ENCODE measurements at places on chromosomes 3 and 15.

GRCh38 chr3:12473511-12473910, 10.8 kb upstream of the TSEN2 start:
- no peak for DNase-seq

GRCh38 chr3:28947751-28948150, 333.1 kb upstream of the RBMS3 start:
- DNase-seq, result no peak

DNA sequence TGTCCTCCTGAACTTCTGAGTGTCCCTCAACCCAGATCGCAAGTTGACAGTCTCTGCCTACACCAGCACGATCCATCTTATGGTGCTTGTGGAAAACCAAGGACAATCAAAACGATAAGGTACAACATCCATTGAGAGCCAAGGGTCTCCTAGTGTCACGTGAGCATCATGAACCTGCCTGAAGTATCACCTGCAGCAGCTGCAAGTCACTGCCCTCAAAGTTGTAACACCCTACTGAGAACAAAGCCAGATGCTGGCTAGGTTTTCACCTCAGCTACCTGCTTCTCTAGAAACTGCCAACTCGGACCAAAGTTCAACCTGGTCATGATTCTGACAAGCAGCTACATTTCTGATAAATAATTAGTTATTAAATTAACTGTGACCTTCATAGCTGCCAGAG, 17.5 kb downstream of the C2CD4B start:
- no peak for DNase-seq

- DNase-seq, result no peak
Measured at GRCh38 chr3:72279631-72280041, 494.7 kb upstream of the PROK2 start.

DNA sequence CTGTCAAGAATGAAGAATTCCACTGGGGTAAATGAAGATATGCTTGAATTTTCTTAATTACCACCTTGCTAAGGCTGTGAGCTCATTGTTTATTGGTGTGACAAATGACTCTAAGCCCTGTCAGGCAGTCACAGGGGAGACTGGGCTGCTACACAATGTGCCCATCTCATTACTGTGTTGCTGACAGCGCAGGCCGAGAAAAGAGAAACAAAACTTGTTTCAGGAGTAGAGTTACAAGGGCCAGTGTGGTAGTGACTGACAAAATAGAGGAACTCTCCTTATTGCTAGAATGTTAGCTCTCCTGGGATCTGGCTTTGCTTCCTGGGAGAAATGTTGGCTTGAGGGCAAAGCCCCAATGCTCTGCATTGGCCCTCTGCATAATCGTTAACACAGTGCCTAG, 130.4 kb upstream of the CRBN start:
- no peak for DNase-seq

- no peak for DNase-seq
Measured at GRCh38 chr3:149777414-149778214, 14.7 kb downstream of the ANKUB1 start.

GRCh38 chr3:52303811-52304210, 12.3 kb upstream of the DNAH1 start:
- no peak for DNase-seq

- DNase-seq, result no peak
Measured at GRCh38 chr15:31024979-31025378, 33.6 kb upstream of the MTMR10 start.

DNA sequence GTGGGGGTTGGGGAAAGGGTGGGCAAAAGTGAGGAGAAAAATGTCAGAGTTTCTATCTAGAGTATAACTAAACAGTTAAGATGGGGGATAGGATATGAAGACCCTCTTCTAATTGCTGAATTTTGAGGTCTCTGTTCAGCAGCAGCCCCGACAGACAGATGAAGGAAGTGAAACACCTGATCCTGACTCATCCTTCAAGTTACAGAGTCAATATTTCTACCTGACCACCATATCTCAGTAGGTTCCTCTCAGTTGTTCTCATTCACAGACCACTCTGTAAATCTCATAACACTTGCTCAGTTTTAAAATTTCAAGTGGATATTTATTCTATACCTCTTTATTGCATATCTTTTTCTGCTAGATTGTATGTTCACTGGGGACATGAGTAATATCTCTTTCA, 69.5 kb downstream of the CCDC54 start:
- no peak for DNase-seq

- DNase-seq, result no peak
Measured at GRCh38 chr3:11717301-11717700, 73.6 kb upstream of the VGLL4 start.

DNA sequence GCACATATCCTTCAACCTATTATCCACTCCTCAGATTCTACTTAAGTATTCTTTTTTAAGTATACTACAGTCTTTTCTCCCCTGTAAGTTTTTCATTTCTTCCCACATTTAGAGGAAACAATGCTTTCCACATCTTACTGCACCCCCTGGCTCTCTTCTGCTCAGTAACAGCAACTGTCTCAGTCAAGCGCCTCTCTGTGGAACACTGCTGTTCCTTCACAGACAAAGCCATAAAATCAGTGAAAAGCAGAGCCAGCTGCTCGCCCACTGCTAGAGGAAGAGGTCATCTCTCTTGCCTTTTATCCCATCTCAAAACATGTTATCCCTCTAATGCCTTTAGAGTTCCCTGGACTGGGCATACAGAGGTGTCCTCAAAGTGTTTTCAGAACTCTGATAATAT, 24.8 kb downstream of the SERP1 start:
- no peak for DNase-seq

DNA sequence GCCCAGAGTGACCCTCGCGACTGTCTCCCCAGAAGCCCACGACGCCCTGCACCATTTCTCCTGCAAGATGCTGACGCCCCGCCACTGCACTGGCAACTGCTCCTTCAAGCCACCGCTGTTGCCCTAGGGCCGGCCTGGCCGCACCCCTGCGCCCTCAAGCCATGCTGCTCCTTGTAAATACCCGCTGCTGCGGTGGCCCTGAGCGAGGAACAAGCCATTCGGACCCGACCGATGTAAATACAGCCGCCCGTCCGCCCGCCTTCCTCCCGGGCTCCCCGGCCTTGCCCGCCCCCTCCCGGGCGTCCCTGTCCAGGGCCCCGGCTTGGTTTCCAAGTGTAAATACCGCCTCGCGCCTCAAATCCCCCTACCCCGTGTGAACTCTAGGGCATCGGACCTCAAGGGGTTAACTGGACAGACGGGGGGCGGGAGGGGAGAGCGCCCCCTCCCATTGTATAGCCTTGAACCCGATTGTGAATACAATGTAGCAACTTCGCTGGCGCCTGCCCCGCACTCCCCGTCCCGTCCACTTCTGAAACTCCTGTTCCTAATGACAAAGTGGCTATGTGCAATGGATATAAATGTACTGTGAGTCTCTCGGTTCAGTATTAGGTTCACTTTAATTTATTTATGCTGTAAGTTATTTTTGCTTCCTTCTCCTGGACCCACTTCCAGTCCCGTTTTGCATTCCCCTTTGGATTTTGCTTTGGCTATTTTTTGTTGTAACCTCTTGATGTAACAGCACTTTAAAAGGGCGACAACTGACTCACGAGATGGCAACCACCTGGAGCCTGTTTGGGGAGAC, 5.9 kb downstream of the RNU6-1 start:
- no peak for DNase-seq

DNA sequence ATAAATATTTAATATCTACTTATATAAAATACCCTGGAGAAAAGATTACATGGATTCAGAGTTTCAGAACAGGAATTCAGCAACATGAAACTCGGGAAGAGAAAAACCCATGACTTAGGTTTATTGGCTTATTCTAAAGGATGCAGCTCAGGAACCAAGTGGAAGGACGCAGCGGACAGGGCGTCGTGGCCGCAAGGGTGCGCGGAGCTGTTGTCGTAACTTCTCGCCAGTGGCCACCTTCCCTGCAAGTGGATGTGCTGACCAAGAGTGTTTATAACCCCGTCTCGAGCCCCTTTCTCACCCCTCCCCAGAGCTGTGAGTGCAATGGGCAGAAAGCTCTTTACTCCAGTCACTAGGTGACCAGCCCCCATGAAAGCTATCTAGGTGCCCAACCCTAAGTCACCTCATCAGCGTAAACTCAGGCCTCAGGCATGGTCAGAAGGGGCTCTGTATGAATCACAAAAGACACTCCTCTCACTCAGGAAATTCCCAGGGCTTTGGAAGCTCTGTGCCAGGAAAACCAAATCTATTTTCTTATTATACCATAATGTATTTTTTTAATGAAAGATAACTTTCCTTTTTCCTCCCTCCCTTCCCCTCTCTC, 77.3 kb downstream of the CHRNA7 start:
- no peak for DNase-seq

DNA sequence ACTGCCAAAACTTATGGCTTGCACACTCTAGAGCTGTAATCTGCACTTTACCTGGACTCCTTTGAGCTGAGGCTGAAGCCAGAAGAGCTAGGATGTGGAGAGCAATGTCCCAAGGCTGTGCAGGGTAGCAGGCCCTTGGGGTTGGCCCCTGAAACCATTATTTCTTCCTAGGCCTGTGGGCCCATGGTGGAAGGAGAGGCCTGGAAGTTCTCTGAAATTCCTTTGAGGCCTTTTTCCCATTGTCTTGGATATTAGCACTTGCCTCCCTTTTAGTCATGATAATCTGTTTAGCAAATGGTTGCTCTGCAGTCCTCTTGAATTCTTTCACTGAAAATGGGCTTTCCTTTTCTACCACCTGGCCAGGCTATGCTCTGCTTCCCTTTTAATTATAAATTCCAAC, 102.0 kb upstream of the SGO1 start:
- DNase-seq, result no peak

DNA sequence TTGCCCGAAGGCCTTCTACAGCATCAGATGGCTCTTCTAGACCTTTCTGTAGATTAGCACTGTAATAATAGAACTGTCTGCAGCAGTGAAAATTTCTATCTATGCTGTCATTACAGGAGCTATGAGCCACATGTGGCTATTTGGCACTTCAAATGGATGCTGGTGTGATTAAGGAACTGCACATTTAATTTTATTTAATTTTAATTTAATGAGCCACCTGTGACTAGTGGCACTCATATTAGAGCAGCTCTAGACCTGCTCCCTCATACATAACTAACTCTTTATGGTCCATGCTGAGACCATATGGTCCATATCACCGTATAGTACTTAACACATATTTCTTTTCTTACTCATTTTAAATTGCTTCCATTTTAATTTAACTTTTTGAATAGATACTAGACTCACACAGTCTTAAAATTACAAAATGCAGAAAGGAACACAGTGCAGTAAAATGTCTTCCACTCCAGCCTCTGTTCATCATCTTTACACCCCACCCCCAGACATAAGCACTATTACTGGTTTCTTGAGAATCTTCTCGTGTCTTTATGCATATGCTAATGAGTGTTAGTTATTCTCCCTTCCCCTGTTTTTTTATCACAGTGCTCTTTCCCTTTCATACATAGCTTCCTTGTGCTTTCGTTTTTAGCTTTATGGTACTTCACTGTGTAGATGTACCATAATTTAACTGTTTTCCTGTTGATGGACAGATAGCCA, 9.6 kb downstream of the LSM3 start:
- no peak for DNase-seq

DNA sequence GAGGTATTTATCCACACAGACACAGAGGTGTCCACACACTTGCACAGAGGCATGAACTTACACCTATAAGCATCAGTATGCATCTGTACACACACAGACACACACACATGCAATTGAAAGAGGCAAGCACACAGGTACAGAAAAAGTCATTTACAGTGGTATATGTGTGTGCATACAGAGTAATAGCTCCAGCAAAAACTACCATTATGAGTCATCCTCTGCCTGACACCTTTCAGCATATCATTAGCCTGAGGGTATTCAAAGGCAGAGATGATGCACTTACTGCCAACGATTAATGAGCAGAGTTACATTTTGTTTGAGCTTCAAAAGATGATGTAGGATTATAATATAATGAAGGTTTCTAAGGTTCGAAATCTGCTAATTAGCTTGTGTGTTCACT, 100.3 kb upstream of the TPRG1 start:
- DNase-seq, result no peak

- DNase-seq, result no peak
Measured at GRCh38 chr3:172315401-172316091, 132.7 kb downstream of the GHSR start.

DNA sequence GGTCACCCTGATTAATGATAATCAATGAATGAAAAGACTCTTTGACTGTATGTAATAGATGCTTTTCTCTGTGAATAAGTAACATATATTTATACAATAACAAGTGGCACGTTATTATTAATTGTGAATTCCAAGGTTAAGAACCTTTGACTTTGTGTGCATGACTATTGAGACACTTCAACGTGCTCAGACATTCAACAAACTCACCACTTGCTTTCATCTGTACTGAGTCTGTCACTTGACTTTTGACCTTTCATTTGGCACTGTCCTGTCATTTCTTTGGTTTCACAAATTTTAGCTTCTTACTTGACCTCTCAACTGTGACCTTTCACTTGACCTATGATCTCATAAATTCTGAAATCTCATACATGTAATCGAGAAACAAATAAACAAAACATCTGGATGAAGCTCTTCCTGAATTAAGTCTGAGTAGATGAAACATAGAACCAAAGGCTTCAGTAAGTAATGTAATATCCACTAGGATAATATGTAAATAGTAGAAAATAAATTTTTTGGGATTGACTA, 426.8 kb downstream of the MECOM start:
- no peak for DNase-seq

GRCh38 chr3:139339219-139339906, 4.5 kb upstream of the MRPS22 start:
- DNase-seq, result no peak

GRCh38 chr15:69903470-69904469, 193.9 kb downstream of the TLE3 start:
- no peak for DNase-seq

DNA sequence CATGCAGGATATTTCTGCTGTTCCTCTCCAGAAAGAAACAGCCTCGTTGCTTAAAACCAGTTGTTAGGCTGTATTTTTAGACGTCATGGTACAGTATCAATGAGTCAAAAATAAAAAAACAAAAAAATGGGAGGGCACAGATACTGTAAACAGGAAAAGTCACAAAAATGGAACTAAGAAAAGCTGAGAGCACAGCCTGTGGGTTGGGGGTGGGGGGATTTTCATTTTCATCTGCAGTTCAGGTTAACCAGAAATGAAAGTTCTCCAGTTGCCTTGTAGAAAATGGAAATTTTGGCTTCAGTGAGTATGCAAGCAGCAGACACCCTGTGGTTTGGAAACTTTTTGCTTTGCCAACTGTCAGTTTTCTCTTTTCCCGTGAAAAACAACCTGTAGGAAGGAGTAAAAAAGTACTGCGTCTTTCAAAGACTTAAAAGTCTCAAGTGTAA, 59.0 kb downstream of the FRMD4B start:
- no peak for DNase-seq

DNA sequence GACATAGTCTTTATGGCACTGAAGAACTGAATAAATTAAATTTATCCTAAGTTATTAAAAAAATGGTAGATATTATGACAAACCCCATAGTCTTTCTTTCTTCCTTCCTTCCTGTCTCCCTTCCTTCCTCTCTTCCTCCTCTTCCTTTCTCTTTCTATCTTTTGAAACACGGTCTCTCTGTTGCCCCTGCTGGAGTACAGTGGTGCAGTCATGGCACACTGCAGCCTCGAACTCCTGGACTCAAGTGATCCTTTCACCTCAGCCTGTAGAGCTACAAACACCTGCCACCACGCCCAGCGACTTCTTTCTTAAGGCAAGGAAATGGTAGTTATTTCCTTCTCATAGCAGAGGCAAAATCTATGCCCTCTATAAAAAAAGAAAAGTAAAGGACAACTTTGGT, 354.6 kb downstream of the GAP43 start:
- DNase-seq, result no peak

- DNase-seq, result no peak
Measured at GRCh38 chr15:85702321-85703101, 92.2 kb downstream of the KLHL25 start.
